ENCODE measurements at places on chromosomes 5 and 9. TPM values are rescaled to one million over a fixed set of nuclear protein-coding genes. Genes with fewer than 3 reads are reported as not detected.
A peak's percentile ranks its signal among the peaks of the same experiment; 100 is the strongest.

GRCh38 chr5:135980620-135981019, 25.8 kb upstream of the LECT2 start:
- no peak for DNase-seq
- no peaks in the 10 kb centered on the region for H3K27me3 ChIP-seq
- no peaks in the 10 kb centered on the region for H3K36me3 ChIP-seq
- H3K4me3 ChIP-seq: no peak overlapping the region

- no peaks in the 10 kb centered on the region for H3K27me3 ChIP-seq
- no peaks in the 10 kb centered on the region for H3K36me3 ChIP-seq
- no peak for DNase-seq
- H3K4me1 ChIP-seq: no peaks in the 10 kb centered on the region
- H3K4me3 ChIP-seq: no peak overlapping the region
These were observed 153.1 kb downstream of the DROSHA start for GRCh38 chr5:31378838-31379237.

The CLIC3 gene
- 0.79 TPM for total RNA-seq

DNA sequence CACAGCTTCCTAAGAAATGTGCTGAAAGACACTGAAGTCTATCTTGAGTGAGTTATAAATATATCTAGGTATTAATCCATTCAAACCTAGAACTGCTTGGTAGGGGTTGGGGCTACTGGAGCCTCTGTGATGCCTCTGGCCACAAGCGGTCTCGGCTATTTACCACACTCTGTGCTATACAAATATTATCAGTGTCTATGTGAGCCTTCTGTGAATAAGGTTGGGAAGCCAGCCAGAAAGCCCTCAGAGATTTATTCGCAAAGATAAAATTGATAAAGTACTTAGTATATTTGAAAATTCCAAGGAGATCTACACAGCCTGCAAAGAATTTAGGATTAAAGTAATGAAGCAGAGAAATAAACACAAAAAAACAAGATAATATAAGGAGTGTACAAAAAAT, 41.4 kb downstream of the LIFR start:
- H3K4me1 ChIP-seq: no peaks in the 10 kb centered on the region
- H3K27ac ChIP-seq: no peak overlapping the region
- H3K36me3 ChIP-seq: peaks cover 13% of the 10 kb centered on the region
- no peak for DNase-seq

The IL17B gene
- not detected for total RNA-seq

DNA sequence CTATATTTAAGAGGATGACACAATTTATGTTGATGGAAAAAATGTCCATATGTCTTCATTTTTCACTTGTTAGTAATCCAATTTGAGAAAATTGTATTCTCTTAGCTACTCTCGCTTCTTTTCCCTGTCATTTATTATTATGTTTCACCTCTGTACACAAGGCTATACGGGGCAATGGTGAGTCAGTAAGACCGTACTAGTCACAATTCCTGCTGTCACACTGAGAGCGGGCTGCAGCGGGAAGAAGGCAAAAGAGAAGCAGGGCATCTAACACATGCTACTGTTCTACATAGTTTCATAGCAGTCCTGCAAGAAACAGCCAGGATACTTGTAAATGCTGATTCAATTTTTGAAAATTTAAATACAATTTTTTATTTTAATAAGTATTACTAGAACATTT, 23.3 kb upstream of the PRDM9 start:
- H3K36me3 ChIP-seq: no peaks in the 10 kb centered on the region
- no peak overlapping the region for H3K27ac ChIP-seq
- DNase-seq: no peak
- no peak overlapping the region for H3K4me3 ChIP-seq

DNA sequence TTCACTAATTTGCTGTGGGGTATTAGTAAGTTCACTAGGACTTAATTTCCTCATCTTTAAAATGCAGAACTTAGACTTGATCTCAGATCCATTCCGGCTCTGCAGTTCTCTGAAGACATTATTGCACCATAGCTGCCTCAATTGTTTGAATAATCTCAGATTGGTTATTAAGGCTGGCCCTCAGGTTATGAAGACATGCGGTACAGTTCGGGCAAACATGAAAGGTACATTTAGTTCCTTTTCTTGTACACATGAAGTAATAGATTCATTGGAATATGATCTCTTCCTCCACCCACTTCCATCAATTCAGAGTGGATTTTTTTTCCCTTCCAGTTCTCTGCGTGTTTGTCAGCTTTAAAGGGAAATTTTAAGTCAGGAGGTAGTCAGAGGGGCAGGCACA, 28.0 kb downstream of the ATP6V0E1 start:
- H3K4me3 ChIP-seq: no peak overlapping the region
- H3K27ac ChIP-seq: no peak overlapping the region
- no peak for DNase-seq
- peaks cover 49% of the 10 kb centered on the region for H3K4me1 ChIP-seq
- no peaks in the 10 kb centered on the region for H3K36me3 ChIP-seq

DNA sequence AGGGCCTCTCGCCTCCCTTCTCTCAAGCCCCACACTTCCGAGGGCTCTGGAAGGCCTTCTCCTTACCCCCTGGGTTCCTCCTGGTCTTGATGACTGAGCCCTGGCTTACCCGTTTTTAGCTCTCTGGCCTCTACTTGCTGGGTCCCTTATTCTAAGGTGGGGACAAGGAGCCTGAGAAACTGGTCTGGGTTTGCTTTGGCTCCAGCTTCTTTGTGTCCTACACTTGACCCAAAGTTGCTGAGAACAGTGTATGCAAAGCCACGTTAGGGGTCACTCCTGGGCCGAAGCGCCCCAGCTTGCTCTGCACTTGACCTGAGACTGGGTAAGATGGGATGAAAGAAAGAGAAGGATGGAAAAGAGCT, 788 bp downstream of the ZNF346 start:
- peak; percentile 18 for DNase-seq
- H3K4me1 ChIP-seq: peaks cover 27% of the 10 kb centered on the region
- no peaks in the 10 kb centered on the region for H3K27me3 ChIP-seq
- H3K36me3 ChIP-seq: peaks cover 4% of the 10 kb centered on the region

The IFNB1 gene
- not detected for total RNA-seq

The DDX4 gene
- total RNA-seq: not detected

All from adrenal gland (tissue), 19 donors.